Fibroblast of skin of left biceps (primary cell): ENCODE measurements at places on chromosomes 1 and 21.

DNA sequence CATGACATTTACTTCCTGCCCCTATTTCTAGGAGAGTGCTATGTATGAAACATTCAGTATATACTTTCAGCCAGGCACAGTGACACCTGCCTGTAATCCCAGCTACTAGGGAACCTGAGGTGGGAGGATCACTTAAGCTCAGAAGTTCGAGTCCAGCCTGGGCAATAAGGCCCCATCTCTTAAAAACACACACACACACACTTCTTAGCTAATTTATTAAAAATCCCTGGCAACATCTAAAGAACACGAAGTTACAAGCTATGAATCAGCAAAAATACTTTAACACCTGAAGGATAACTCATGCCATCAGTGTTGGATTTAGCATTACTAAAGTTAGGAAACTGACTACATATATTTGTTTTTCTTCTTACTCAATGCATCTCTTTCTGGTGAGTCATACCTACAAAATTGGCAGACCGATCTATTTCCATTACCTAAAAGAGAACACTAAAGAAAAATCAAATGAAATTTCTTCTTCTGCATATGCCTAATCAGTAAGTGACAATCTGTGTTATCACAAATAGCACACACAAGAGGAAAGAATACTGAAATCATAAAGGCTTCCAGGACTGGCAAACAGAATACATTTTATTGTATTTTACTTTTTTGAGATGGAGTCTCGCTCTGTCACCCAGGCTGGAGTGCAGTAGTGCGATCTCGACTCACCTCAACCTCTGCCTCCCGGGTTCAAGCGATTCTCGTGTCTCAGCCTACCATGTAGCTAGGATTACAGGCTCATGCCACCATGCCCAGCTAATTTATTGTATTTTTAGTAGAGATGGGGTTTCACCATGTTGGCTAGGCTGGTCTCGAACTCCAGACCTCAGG lies 41.4 kb downstream of the RNF115 start:
- peak; percentile 79 for DNase-seq

- DNase-seq: no peak
Observed at GRCh38 chr1:15808955-15809354, 1.5 kb upstream of the UQCRHL start.

DNA sequence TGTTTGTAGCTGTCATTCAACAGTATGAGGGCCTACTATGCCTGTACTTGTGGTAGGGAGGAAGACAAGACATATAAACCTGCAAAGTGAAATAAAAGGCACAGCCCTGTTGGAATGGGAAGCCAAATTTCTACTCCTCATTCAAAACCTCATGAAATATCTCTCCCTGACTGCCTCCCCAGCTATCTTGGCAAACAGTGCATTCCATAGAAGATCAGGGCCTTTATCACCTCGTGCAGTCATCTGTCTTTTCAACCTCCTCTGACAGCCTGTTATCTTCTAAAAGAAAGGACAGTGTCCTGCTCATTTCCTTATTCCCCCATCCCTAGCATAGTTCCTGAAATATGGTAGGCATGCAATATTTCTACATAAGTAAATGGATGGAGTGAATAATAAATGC lies 71.0 kb downstream of the SH3GLB1 start:
- no peak for DNase-seq

GRCh38 chr1:231252336-231252735 lies 11.3 kb downstream of the GNPAT start:
- DNase-seq: no peak

GRCh38 chr1:15417059-15417934 lies 7.6 kb downstream of the EFHD2 start:
- DNase-seq: no peak

DNA sequence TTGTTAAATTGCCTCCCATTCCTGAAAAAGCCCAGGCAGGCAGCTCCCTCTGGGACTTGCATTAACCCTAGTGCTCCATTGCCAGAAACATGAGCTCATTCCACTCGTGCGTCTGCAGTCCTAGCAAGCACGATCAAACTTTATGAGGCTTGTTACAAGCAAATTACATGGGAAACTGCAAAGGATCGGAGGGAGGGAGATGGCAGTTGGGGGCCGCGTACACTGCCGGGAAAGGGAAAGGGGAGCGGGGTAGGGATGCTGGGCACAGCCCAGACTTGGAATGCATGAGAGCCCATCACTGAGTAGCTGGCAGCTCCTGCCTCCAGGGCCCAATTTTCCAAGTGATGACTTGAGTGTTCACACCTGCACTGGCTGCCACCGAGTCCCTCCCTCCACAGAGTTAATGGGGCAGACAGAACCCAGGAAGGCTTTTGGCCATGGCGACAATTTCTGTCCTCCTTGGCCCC lies 169.9 kb downstream of the BRINP2 start:
- DNase-seq: no peak
